ENCODE measurements at places on chromosomes 6 and 20. TPM values are rescaled to one million over a fixed set of nuclear protein-coding genes. Genes with fewer than 3 reads are reported as not detected.
A peak's percentile ranks its signal among the peaks of the same experiment; 100 is the strongest.

- H3K36me3 ChIP-seq: no peaks in the 10 kb centered on the region
- H3K27me3 ChIP-seq: peaks cover 6% of the 10 kb centered on the region
- H3K27ac ChIP-seq: no peak overlapping the region
- no peaks in the 10 kb centered on the region for H3K4me1 ChIP-seq
- DNase-seq: no peak
These were observed 3.1 kb downstream of the BPIFB4 start for GRCh38 chr20:33082546-33082945.

Gene POPDC3
- total RNA-seq: 2.1 TPM

Gene SLC12A5
- 1.7 TPM for total RNA-seq

Gene C2
- total RNA-seq: 2.4 TPM

- H3K4me3 ChIP-seq: no peak overlapping the region
- DNase-seq: no peak
- H3K36me3 ChIP-seq: peaks cover 27% of the 10 kb centered on the region
- H3K4me1 ChIP-seq: peaks cover 10% of the 10 kb centered on the region
- no peak overlapping the region for H3K27ac ChIP-seq
These were observed 6.3 kb downstream of the RPL7L1 start for GRCh38 chr6:42885702-42886101.

Gene PHACTR3
- total RNA-seq: not detected

DNA sequence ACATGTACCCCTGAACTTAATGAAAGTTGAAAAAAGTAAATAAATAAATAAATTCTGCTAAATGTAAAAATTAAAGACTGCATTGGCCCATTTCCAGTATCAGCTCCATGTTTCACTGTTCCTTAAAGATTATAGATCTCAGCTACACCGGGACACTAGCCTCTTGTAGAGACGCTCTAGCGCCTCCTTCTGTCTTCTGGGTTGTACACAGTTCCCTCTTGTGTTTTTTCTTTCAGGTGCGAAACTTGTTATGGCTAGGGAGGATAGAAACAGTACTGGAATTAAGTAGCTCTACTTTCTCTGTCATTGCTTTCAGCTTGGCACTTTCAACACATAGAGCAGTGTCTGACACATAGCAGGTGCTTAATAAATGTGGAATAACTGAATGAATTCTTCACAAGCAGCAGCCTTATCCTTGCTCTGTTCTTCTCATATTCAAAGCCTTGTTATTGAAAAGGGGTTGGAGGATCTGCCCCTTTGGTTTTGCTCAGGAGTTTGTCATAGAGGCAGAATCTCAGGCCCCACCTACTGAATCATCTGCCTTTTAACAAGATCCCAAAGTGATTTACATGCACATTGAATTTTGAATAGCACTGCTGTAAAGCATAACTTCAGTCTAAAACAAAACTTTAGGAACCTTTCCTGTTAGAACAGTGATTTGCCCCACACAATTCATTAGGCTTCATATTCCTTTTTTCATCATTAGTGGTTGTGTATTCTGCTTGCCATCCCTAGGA, 92.3 kb downstream of the FIG4 start:
- H3K4me3 ChIP-seq: no peak overlapping the region
- peaks cover 6% of the 10 kb centered on the region for H3K36me3 ChIP-seq
- no peak overlapping the region for H3K27ac ChIP-seq
- no peaks in the 10 kb centered on the region for H3K4me1 ChIP-seq
- H3K27me3 ChIP-seq: no peaks in the 10 kb centered on the region

- no peak for DNase-seq
- H3K27ac ChIP-seq: no peak overlapping the region
- H3K4me3 ChIP-seq: no peak overlapping the region
These were observed 336.6 kb downstream of the PREX1 start for GRCh38 chr20:48490961-48491831.

GRCh38 chr6:441126-441920, 49.8 kb downstream of the IRF4 start:
- no peaks in the 10 kb centered on the region for H3K36me3 ChIP-seq
- H3K27me3 ChIP-seq: peaks cover 5% of the 10 kb centered on the region
- no peak for DNase-seq
- no peak overlapping the region for H3K27ac ChIP-seq
- no peaks in the 10 kb centered on the region for H3K4me1 ChIP-seq

Gene BPIFB4
- total RNA-seq: not detected

DNA sequence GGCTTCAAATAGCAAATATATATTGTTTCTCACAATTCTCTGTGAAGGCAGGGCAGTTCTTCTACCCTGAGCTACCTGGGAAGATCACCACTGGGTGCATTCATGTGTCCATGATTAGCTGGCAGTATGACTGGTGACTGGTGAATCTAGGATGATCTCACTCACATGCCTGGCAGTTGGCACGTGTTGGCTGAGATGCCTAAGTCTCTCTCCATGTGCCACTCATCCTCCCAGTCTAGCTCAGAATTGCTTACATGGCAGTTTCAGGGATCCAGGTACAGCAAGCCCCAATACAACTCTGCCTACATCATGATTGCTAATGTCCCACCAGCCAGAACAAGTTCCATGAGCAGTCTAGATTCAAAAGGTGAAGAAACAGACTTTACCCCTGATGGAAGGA, 346.8 kb upstream of the CNR1 start:
- DNase-seq: peak; percentile 53
- no peak overlapping the region for H3K27ac ChIP-seq
- H3K4me3 ChIP-seq: no peak overlapping the region
- no peaks in the 10 kb centered on the region for H3K4me1 ChIP-seq
- no peaks in the 10 kb centered on the region for H3K27me3 ChIP-seq

Gene PTGIS
- total RNA-seq: 67.6 TPM

- DNase-seq: no peak
- H3K4me1 ChIP-seq: peaks cover 57% of the 10 kb centered on the region
- H3K36me3 ChIP-seq: peaks cover 35% of the 10 kb centered on the region
- no peaks in the 10 kb centered on the region for H3K27me3 ChIP-seq
These were observed 20.3 kb downstream of the DAAM2 start for GRCh38 chr6:39812496-39812852.

Gene ENPP1
- total RNA-seq: 21.1 TPM

Gene KIF3B
- total RNA-seq: 28.8 TPM

Gene AHI1
- total RNA-seq: 24.5 TPM

DNA sequence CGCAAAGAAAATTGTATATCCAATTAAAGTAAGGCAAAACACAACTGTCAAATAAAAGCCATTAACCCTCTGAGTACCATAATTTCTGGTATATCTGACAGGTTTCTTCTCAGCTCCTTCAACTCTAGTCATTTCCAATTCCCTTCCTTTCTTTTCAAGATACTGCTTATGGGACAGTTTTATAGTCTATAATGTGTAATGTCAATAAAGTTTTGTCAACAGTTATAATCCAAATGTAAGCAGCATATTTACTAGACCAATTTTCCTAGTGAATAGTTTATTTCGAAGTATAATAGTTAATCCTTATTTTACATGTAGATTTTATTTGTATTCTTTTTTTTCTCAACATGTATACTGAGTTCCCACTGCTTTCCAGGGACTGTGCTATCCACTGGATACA, 1081.8 kb downstream of the EPHA7 start:
- H3K36me3 ChIP-seq: no peaks in the 10 kb centered on the region
- no peaks in the 10 kb centered on the region for H3K27me3 ChIP-seq
- H3K27ac ChIP-seq: no peak overlapping the region

DNA sequence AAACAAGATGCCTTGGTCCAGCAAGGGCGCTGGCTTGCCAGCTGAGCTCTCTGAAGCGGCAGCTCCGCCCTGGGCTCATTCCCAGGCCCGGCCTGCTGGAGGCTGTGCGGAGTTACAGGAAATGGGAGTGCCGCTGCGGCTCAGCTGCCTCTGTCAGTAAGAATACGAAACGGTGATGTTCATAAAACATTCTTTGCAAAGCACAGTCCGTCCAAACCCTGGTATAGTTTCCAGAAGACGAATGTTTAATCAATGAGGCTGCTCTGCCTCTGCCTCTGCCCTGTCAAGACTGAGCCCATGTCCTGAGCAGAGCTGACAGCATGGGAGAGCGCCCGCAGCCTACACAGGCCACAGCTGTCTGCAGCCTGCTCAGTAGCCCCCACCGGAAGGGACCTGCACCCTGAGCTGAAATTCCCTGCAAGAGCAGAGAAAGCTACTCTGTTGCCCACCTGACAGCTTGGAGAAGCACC, 153.3 kb upstream of the SNX9 start:
- peaks cover 4% of the 10 kb centered on the region for H3K36me3 ChIP-seq
- no peak for DNase-seq
- no peaks in the 10 kb centered on the region for H3K27me3 ChIP-seq
- H3K27ac ChIP-seq: peak overlapping the region; percentile 66
- H3K4me3 ChIP-seq: peak overlapping the region; percentile 47

Gene GMPR
- 7.8 TPM for total RNA-seq

DNA sequence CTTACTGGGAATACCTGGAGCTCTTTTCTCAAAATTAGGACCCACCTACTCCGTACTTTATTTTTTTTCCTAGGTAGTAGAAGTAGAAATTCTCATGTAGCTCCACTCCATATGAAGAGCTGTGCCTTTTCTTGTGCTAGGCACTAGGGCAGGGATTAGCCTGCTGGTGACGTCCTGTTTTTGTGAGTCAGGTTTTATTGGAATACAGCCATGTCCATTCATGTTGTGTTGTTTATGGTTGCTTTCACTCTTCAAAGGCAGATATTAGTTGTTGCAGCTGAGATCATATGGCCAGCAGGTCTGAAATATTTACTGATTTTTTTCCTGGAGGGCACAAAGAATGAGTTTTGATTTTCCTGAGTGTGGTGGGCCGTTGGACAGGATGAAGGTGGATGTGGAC, 20.5 kb downstream of the XRN2 start:
- no peak for DNase-seq
- peaks cover 4% of the 10 kb centered on the region for H3K36me3 ChIP-seq
- peak overlapping the region; percentile 32 for H3K27ac ChIP-seq
- no peaks in the 10 kb centered on the region for H3K27me3 ChIP-seq

DNA sequence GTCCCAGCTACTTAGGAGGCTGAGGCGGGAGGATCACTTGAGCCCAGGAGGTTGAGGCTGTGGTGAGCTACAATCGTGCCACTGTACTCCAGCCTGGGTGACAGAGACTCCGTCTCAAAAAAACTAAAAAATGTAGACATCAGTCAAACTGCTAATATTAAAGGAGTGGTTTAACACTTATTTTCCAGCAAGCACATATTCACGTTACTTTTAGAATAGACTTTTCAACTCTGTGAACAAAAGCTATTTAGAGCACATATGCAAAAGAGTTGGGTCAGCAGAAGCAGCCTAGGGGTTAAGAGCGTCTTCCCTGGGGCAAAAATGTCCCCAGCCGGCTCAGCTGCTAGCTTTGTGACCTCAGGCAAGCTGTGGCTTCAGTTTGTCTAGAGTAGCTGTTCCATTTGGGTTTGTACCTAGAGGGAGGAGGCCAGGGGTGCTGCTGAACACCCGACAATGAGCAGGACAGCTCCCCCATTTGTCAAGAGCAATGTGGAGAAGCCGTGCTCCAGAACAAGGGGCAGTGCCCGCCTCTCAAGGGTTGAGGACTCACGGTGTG, 62.5 kb upstream of the PTGIS start:
- H3K4me3 ChIP-seq: no peak overlapping the region
- peak overlapping the region; percentile 44 for H3K27ac ChIP-seq
- peaks cover 16% of the 10 kb centered on the region for H3K36me3 ChIP-seq
- DNase-seq: no peak

Gene WFDC10B
- total RNA-seq: not detected

DNA sequence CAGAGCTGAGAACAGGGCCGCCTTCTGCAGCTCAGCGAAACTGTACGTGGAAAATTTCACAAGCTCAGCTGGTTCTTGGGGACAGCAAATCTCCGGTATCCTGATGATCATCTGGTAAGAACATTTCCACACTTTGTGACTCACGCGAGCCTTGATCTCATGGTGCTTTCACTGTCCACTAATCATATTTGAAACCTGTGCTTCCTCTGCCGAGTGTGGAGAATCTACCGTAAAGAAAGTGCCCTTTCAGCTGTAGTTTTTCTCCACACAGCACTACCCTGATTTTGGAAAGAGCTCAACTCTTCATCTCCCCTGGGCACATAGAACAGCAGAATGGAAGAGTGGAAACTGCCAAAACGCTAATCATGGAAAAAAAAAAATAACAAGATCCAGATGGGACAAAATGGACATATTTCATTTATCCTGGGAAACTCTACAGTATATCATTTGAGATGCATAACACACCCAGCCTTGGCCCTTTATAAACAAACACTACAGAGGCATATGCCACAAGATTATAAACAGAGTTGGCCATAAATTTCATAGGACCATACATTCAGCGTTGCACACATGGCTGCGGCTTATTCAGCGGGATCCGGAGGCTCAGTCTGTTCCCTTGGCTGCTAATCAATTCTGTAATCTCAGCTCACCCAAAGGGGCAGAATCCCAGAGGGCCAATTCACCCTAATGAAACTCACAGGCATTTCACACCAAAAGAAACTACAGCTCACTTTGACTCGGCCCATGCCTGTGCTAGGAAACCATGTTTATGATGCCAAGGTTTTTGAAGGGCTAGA, 434.5 kb downstream of the HDGFL1 start:
- peak overlapping the region; percentile 4 for H3K4me3 ChIP-seq
- no peak for DNase-seq
- H3K27ac ChIP-seq: peak overlapping the region; percentile 82

DNA sequence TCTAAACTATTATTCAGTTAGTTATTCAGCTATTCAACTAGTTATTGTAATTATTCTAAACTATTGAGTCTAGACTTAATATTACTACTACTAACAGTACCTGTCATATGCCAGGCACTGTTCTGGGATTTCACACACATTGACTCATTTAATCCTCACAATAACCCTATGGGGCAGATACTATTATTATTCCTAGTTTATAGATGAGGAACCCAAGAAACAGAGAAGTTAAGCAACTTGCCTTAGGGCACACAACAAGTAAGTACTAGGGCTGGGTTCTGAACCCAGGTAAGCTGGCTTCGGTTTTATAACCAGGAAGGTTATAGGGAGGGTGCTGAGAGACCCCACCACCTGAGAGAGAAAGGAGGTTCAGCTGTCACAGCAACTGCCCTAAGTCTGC, 7.8 kb downstream of the TEAD3 start:
- H3K4me3 ChIP-seq: no peak overlapping the region
- no peaks in the 10 kb centered on the region for H3K27me3 ChIP-seq
- H3K4me1 ChIP-seq: peaks cover 74% of the 10 kb centered on the region
- H3K36me3 ChIP-seq: peaks cover 3% of the 10 kb centered on the region

GRCh38 chr6:122361314-122361979, 38.0 kb upstream of the HSF2 start:
- no peak for DNase-seq
- no peaks in the 10 kb centered on the region for H3K4me1 ChIP-seq
- no peaks in the 10 kb centered on the region for H3K36me3 ChIP-seq
- no peak overlapping the region for H3K27ac ChIP-seq
- peaks cover 26% of the 10 kb centered on the region for H3K27me3 ChIP-seq
- H3K4me3 ChIP-seq: no peak overlapping the region

Gene APOBEC2
- not detected for total RNA-seq

- peaks cover 25% of the 10 kb centered on the region for H3K4me1 ChIP-seq
- no peaks in the 10 kb centered on the region for H3K27me3 ChIP-seq
- peaks cover 17% of the 10 kb centered on the region for H3K36me3 ChIP-seq
- DNase-seq: no peak
These were observed 52.7 kb downstream of the GOPC start for GRCh38 chr6:117549611-117550010.

Gene MTO1
- total RNA-seq: 24.8 TPM

Gene KCNK16
- not detected for total RNA-seq

- H3K36me3 ChIP-seq: no peaks in the 10 kb centered on the region
- no peak for DNase-seq
- no peaks in the 10 kb centered on the region for H3K27me3 ChIP-seq
- no peak overlapping the region for H3K27ac ChIP-seq
- H3K4me3 ChIP-seq: no peak overlapping the region
These were observed 90.5 kb upstream of the CCN2 start for GRCh38 chr6:132041706-132042105.

Data from osteocyte (in vitro differentiated cells).